ENCODE measurements at places on chromosomes 6 and 20. TPM values are rescaled to one million over a fixed set of nuclear protein-coding genes. Genes with fewer than 3 reads are reported as not detected.
A peak's percentile ranks its signal among the peaks of the same experiment; 100 is the strongest.

GRCh38 chr6:85172161-85172560 is 277.7 kb upstream of the NT5E start:
- DNase-seq, result no peak

DNA sequence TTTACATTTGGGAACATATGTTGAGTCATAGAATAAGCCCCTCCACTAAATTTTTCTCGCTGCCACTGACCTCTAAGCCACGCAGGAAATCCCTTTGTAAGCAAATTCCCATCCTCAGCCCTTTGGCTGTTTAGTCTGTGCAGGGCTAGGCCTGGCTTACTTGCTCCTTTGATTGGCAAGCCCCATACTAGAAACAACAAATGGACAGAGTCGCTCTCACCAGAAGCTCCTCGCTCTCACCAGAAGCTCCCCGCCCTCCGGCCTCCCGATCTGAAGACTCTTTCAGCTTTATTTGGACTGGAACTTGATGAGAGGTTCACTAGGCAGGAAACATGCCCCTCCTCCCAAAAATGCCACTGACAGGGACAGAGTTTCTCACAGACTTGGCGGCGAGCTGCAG is 149.2 kb upstream of the EXOC2 start:
- DNase-seq, result peak; percentile 54

GRCh38 chr20:57710841-57711240 is 1.0 kb upstream of the PMEPA1 start:
- DNase-seq, result no peak

XKR7 gene
- total RNA-seq, result 0.05 TPM

- DNase-seq, result no peak
Observed at GRCh38 chr6:15665237-15665636, 2.4 kb upstream of the DTNBP1 start.

GRCh38 chr6:44441091-44441855 is 53.8 kb downstream of the CDC5L start:
- no peak for DNase-seq

PHACTR1 gene
- total RNA-seq, result 1.2 TPM

GRCh38 chr6:31354158-31354863 is 2.7 kb downstream of the HLA-B start:
- peak; percentile 27 for DNase-seq

DNA sequence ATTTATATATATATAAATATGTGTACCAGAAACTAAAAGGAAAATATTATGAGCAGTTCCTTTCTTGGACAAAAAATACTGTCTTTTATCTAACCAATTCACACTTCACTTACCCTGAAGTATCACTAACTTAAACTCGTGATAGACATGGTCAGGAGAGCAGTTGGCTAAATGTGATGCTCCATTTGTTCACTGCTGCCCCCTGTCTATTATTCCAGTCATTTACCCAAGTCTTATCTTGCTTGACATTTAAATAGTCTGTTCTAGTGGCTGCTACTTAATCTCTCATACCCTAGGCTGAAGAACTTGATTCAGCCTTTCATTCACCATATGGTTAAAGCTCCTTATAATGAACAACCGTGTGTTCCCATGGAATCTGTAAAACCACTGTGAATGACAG is 789.6 kb upstream of the EYS start:
- DNase-seq, result peak; percentile 40

PBX2 gene
- 20.3 TPM for total RNA-seq

- no peak for DNase-seq
Observed at GRCh38 chr6:24856246-24856599, 57.5 kb upstream of the ARMH2 start.

DNA sequence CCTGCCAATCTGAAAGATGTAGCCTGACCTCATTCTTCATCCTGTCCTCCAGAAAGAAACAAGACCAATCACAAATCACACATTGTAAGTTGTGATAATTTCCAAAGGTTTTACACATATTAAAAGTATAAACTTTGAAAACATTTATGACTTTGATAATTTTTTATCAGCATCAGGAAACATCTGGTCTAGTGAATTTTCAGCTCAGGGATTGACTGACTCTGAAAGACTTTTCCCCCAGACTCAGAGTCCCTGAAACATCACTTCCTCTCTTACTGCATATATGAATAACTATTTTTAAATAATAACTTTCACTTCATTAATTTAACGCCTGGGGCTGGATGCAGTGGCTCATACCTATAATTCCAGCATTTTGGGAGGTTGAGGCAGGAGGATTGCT is 48.5 kb upstream of the SSTR4 start:
- no peak for DNase-seq

GRCh38 chr6:118644007-118644406 is 7.4 kb downstream of the CEP85L start:
- DNase-seq, result no peak

DOK5 gene
- total RNA-seq, result not detected

WFDC2 gene
- not detected for total RNA-seq

- DNase-seq, result no peak
Observed at GRCh38 chr6:119514345-119514744, 164.8 kb upstream of the MAN1A1 start.

- DNase-seq, result no peak
Observed at GRCh38 chr20:45301824-45302271, 4.8 kb upstream of the RBPJL start.

DNA sequence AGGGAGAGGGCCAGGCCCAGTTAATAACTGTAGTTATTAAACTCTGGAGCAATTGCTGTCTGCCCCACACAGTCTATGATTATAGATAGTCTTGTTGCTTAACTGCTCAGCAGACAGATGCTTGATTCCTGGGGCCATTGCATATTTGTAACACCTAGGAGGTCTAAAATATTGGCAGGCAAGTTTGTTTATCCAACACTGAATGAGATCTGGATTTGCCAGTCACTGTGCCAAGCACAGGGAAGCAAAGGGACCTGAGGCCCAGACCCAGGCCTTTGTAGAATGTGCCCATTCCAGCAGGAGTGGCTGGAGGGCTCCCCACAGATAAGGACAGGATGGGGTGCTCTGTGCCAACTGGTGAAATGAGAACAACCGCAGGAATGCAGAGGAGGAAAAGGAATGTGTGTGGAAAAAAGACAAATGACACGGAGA is 17.6 kb upstream of the ENTPD6 start:
- DNase-seq, result peak; percentile 96

SDCBP2 gene
- 3.7 TPM for total RNA-seq

GRCh38 chr6:79713701-79714322 is 82.7 kb downstream of the SH3BGRL2 start:
- peak; percentile 49 for DNase-seq

DNA sequence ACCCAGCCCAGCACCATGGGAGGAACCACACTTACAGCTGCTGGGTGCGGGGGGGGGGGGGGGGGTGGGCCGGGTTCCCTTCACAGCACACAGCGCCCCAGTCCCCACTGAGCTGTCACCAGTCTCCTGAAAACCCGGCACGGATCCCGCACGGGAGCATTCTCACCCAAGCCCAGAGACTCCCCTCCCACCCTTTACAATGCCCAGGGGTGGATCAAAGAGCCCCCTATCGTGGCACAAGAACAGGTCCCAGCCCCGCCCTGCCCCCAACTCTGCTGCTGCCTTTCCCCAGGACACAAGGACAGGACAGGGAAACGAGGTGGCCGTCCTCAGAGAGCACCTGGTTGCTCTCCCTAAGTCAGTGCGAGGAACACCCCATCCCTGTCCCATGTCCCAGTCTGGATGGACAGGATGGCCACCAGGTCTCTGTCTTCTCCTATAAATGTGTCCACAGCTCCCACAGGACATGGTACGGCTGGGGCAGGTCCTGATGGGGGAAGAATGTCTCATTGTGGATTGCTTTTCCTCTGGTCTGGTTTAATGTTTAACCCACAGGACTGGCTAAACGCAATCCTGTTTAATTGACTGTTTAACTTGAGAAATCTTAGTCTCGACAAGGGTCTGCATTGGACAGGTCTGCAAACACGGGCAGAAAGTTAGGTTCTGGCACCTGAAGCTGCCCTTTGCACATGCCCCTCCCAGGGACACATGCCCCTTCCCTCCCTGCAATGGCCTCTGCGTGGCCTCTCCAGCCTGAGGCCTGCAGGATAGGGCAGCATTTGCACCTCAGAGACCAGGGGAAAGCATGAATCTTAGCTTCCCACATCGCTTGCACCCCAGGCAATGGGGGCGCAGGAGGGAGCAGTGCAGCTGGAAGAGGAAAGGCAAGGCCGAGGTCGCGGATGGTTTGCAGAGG is 45.3 kb downstream of the DACT2 start:
- no peak for DNase-seq

DNA sequence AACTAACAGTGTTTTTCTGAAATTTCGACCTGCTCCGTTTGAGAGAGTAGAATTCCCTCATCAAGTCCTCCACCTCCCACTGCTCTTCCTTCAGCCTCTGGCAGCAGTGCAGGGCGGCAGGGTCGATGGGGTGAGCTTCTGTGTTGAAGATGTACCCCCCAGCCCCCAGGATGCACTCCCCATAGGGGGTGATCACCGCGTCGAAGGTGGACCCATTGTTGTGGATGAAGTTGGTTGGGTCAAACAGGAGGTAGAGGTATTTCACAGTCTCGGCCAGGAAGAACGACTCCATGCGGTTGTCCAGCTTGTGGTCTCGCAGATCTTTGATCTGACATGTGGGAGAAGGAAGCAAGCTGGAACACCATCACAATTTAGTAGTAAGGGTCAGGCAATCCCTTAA is 23.0 kb upstream of the TRPC4AP start:
- DNase-seq, result no peak

GRCh38 chr6:111951497-111952085 is 78.3 kb upstream of the FYN start:
- DNase-seq, result no peak
